NCI-H460 (cell line): ENCODE measurements at places on chromosomes 6 and 20.
A peak's percentile ranks its signal among the peaks of the same experiment; 100 is the strongest.

GRCh38 chr6:44264154-44265006 lies 971 bp downstream of the NFKBIE start:
- no peak for DNase-seq

DNA sequence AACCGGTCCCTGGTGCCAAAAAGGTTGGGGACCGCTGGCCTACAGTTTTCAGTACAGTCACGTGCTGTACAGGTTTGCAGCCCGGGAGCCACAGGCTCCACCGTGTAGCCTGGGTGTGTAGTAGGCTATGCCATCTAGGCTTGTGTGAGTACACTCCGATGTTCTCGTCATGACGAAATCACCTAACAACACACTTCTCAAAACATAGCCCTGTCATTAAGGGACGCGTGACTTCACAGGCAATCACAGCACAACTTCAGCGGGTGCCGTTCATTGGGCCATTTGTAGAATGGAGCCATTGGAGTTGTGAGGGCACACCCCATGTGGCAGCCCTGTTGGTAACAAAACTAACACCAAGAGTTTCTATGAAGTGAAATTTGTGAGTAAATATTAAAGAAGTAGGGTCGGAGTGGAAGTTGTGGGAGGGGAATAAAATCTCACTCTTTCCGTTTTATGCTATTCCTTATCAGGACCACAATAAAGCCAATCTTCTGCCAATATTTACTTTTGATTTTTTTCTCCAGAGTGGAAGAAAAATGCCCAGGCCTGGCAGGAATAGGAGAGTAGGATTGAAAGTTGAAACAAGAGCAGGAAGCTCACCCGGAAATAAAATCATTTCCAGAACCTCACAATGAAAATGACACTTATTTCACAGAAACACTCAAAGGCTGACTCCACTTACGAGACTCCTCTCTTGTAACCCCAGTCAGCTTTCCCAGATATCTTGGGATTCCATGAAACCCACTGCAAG lies 63.7 kb upstream of the PTPN1 start:
- no peak for DNase-seq

DNA sequence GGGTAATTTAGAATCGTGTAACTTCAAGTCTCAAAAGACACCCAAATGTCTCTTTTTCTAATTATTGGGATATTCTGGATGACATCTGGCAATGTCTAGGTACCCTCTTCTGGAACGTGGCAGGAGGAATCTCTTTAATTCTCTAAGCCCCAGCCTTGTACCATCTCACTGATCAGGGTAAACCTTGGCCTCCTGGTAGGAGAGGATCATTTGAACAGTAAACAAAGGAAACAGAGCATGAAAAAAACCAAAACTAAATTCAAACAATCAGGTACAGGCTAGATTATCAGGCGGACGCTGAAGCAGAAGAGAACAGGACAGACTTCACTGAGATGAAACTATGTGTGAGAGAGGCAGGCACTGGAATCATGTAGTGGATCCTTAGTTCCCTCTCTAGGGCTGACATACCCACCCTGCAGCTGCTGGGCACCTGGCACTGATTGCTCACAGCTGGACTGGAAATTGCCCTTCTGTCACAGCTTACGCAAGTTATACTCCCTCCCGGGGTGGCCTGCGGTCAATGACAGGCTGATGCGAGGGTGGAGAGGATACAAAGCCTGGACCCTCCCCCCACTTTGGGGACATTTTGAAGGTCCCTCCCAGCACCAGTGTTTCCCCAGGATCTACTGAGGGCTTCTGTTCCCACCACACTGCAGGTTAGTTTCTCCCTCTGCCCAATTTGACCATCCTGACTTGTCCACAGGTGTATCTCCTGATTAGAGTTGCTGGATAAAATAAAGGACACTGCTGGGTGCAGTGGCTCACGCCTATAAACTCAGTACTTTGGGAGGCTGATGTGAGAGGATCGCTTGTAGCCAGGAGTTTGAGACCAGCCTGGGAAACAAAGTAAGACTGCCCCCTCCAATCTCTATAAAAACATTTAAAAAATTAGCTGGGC lies 20.6 kb upstream of the ZBTB24 start:
- DNase-seq, result no peak

- DNase-seq, result peak; percentile 59
Measured at GRCh38 chr6:118896339-118897136, 2.6 kb downstream of the ASF1A start.

DNA sequence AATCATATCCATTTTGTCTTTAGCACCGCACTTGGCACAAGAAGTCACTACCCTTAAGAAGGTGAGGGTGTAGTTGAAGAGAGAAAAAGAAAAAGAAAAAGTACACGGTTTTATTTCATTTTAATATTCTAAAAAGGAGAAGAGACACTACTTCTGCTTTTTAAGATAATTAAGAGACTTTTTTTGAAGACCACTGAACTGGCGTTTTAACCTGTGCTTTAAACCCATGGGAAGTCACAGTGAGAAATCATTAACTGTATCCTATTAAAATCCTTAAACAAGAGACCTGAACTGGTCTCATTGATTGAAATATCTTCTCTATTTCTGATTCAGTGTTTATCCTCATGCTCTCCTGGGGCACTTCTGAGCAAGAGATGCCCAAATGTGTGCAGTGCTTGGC lies 243.5 kb downstream of the TMEM242 start:
- no peak for DNase-seq

- peak; percentile 44 for DNase-seq
Measured at GRCh38 chr6:126033696-126034095, 47.4 kb downstream of the TRMT11 start.

DNA sequence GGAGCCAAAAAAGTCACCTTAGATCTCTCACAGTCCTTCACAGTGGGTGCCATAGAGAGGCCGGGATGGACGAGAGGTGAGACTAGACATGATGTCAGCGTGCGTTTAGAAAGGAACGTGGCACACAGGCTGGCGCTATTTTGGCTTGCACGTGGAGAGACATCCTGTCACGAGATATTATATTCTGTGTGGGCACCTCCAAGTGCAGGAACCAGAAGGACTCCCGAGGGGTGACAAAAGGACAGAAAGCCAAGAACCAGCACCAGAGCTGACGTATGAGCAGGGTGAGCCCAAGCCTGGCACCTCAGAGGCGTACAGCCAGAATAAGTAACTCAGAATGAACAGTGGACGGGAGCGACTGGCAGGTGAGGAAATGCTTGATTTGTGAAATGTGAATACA lies 49.9 kb upstream of the QKI start:
- no peak for DNase-seq

DNA sequence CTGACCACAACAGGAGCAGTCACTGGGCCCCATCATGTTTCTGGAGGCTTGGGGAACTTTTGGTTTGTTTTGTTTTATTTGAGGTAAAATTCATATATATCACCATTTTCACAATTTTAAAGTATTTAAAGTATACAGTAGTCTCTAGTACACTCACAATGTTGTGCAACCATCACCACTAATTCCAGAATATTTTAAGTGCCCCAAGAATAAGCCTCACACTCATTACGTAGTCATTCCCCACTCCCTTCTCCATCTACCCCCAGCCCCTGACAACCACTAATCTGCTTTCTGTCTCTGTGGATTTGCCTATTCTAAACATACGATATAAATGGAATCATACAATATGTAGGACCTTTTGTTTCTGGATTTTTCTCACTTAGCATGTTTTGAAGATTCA lies 29.0 kb downstream of the RTN4IP1 start:
- DNase-seq, result no peak

DNA sequence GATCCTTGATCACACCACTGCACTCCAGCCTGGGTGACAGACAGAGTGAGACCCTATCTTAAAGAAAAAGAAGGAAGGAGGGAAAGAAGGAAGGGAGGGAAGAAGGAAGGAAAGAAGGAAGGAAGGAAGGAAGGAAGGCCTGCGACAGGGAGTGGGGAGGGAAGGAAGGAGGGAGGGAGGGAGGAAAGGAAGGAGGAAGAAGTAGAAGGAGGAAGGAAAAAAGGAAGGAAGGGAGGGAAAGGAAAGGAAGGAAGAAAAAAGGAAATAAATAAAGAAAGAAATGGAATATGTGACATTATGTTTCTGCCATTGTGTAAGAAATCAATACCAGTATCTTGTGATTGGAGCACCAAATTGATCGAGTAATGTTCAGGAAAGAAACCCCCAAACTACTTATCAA lies 16.2 kb downstream of the PHACTR2 start:
- DNase-seq, result no peak

DNA sequence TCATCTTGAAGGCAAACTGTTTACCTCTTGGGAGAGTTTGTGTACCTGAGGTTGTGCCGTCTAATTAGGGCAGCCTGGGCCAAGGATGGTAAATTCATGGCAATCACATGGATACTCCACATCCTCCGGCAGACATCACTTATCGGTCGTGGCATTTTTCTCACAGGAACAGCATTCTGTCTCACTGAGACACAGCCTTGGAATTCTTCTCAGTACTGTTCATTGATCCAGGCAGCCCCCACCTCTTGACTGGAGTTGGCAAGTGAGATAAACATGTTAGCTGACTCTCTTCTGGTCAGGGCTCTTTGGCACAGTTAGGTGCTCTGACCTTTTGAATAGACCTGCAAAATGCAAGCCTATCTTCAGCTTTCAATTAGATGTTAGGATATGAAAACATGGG lies 511.4 kb upstream of the FLRT3 start:
- DNase-seq, result no peak

- DNase-seq, result no peak
Measured at GRCh38 chr20:37838769-37839431, 64.0 kb upstream of the VSTM2L start.

- no peak for DNase-seq
Measured at GRCh38 chr20:14336686-14337085, 726 bp downstream of the FLRT3 start.

DNA sequence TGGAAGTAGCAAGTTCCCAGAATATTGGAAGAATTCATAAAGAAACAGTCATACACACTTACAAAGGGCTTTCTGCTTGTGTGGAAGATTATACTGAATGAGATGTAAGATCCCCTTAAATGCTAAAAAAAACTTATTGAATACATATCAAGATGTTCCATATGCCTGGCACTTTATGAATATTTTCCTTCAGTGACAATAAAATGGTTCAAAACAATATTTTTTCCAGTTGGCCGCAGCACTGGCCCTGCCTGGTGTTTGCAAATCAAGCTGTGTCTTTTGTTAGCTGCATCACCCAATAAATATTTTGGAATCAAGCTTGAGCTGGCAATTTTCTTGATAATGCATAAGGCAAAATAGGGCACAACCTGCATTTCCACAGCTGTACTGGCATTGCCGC lies 51.2 kb downstream of the CFAP61 start:
- DNase-seq, result no peak

DNA sequence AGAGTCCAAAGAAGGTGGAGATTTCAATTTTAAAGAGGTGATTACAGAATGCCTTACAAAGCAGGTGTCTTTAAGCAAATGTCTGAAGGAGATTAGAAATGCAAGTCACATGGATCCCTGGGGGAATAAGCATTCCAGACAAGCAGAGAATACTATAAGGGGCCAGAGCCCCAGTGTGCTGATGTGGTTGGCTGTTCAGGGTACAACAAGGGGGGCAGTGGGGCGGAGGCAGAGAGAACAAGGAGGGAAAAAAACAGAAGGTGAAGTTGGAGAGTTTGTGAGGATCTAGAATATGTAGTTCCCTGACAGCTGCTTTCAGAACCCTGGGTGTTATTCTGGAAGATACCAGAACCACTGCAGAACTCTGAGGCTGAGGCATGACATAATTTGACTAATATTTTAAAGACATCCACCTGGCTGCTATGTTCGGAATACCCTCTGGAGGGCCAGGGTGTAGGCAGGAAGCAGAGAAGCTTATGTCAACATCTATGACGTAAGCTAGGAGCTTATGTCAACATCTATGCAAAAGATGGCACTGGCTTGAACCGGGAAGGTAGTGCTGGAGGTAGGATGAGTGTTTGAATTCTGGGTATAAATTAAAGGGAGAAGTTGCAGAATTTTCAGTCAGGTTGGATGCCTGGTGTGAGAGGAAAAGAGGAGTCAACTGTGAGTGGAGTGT lies 276.3 kb upstream of the AGPAT4 start:
- DNase-seq, result peak; percentile 44

DNA sequence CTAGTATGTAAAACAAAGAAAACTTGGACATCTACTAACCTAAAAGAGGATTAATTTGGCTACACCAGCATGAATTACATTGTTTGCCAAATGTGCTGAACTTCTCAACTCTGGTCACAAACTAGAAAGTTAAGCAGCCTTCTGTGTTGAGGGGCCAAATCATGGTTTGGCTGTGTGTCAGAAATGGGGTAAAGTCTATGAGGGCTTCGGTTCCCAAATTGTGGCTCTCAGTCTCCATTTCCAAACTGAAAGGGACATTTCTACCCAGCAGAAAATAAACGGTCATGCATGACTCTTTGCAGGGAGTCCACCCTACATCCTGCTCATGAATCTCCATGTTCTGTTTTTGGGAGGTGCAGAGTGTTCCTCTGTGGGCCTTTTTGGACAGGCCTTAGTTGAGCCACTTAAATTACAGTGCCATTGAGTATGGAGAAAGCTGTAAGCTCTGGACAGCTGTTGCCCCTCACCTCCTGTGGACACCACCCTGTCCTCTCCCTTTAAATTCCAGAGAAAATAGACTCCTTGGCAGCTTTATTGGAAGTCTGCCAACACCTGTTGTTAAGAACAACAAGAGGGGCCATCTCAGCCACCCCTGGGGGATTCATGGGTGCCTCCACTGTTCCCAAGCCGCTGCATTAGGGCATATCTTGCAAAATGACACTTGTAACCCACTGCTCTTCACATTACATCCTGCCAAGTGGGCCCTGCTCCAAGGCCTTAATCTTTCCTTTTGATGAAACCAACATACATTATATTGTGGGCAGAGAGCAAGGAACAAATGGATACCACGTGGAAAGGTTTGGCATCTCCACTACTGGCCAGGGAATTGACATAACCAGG lies 27.5 kb upstream of the SNRPC start:
- DNase-seq, result no peak

DNA sequence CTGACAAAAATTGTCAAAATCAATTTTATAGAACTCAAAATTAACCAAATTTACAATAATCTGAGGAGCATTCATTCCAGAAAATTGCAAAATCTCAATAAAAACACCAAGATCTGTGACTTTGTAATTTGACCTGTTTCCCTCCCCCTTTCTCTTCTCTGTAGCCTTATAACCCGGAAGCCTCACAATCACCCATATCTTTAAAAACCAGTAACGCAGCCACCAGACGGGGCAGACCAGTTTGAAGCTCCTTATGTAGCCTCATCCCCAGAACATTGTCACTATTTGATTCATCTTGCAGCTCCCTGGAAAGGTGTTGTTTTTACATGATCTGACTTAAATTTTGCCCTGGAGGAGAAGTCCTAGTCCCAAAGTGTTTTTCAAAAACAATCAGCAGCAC lies 27.5 kb upstream of the TGM6 start:
- no peak for DNase-seq

GRCh38 chr6:142669471-142670351 lies 275.3 kb downstream of the HIVEP2 start:
- DNase-seq, result no peak

DNA sequence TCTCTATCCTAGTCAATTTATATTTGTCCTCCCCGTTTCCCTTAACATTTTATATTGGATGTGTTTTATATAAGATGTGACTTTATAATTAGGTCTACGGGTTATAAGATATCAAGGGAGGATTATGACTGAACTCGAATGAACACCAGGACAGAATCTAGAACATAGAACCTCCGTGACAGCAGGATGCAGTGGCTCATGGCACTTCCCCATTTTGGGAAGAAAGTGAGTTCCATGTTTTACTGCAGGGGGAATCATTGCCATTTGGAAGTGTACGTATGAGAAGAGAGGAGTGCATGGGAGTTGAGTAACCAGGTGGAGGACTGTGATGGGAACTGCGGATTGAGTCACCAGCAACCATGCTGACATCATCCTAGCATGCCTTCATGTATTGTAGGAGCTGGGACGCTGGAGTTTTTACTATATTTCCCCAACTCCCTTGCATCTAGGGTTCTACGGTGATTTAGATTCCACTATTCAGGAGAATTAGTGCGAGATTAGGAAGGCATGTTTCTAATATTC lies 56.1 kb upstream of the FOXC1 start:
- DNase-seq, result no peak
